ENCODE measurements at places on chromosomes 2 and 18. TPM values are rescaled to one million over a fixed set of nuclear protein-coding genes. Genes with fewer than 3 reads are reported as not detected.

GRCh38 chr2:9749546-9750223, 93.6 kb upstream of the TAF1B start:
- no peak for DNase-seq

DNA sequence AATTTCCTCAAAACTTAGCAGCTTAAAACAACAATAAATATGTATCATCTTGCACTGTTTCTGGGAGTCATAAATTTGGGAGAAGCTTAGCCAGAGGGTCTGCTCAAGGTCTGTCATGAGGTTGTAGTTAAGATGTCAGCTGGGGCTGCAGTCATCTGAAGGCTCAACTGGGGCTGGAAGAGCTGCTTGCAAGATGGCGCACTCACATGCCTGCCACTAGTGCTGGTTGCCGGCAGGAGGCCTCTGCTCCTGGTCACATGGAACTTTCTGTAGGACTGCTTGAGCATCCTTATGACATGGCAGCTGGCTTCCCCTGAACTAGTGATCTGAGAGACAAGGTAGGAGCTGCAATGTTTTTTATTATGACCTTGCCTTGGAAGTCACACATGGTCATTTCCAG, 215.5 kb upstream of the HAAO start:
- no peak for DNase-seq

DNA sequence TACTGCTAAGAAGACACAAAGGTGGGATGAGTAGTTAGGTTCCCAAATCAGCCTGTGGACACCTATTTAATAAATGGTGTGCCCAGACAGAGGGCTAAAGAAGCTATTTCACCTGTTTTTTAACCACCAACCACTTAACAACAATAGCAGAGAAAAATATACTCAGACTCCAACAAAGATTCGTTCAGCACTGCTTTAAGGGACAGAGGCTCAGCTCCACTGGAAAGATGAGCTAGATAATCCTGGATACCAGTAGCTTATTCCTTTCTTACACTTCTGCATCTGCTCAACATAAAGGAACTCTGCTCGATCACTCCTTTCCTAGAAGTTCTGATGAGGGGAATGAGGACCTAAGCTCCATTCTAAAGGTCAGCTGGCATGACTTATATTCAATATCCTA, 44.5 kb downstream of the PTCD3 start:
- DNase-seq = no peak

GRCh38 chr18:28723506-28723905, 546.6 kb upstream of the CDH2 start:
- no peak for DNase-seq

Gene MLPH
- total RNA-seq = 25.5 TPM

DNA sequence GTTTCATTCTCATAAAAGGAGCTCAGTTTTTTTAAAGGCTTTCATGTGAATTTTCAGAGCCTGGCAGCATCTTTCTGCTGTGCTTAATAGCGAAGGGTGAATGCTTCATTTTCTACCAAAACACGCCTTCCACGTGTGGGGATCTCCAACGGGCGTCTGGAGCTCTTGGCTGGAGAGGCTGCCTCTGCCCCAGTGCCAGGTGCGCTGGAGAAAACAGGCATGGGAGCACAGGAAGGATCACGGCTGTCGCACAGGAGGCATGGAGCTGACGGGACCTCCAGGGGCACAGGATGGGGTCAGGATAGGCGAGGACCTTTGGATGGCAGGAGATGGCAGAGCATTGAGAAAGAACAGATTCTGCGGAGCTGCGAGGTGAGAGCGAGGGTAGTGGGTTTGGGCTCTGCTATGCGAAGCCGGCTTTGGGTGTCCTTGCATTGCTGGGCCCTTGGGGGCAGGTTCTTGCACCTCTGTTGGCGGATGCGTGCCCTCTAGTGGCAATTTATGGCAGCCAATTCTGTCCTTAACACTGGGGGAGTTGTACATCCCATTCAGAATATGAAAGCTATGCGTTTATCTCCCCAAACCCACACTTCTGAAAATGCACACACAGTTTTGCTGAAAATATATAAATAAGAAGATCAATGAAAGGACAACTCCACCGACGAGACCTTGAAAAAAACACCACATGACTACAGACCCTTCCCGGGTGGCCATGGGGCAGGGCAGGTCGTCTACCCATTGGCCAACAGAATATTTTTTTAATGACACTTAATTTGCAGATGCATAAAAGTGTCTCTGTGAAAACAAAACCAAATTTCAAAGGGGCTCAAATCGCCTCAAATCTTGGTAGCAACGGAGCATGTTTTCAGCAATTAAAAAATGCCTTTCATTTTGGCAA, 90.4 kb upstream of the SLC35G4 start:
- DNase-seq = no peak

DNA sequence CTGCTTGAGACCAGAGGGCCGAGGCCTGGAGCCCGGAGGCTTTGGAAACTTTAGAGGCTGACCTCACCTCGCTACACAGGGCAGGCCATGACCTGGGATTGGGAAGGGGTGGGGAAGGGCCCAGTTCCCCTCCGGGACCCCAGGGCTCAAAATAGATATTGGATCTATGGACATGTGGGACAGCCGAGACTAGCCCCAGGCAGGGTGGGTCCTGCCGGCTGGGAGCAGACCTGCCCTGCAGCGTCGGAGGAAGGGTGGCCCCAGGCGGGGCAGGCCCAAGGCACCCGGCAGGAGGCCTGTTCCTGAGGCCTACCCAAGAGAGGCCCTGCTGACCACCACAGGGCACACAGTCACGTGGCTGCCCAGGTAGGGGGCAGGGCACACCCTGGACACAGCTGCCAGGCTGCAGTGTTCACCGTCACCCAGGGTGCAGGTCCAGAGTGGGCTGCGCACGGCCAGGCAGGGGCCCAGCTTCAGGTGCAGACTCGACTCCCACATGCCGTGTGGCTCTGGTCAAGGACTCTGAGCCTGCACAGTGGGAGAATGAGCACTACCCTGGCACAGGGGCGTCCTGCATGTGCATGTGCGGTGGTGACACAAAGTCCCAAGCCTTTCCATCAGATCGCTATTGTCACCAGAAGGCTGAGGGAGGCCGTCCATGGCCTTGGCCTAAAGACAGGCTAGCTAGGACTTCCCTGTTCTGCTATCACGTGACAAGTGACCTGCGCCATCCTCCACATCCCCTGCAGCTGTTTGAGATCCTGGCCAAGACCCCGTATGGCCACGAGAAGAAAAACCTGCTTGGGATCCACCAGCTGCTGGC, 13.2 kb downstream of the ANO7 start:
- DNase-seq = no peak

DNA sequence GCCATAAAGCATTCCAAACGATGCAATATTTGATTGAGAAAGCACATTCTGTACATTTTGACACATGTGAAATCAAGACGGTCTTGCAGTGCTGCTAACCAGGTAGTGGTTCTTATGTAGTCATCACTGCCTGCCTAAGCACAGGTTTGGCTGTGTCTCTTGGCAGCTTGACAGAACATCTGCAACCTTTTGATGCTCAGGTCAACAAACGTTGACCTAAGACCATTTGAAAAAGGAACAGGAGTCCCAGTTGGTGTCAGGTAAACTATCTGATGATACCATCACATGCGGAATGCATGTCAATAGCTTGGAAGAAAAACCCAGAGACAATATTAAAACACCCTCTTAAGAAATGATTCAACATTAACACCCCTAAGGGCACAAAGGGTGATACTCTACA, 80.7 kb downstream of the L3MBTL4 start:
- DNase-seq = no peak

Gene SIX2
- total RNA-seq = 3.6 TPM

DNA sequence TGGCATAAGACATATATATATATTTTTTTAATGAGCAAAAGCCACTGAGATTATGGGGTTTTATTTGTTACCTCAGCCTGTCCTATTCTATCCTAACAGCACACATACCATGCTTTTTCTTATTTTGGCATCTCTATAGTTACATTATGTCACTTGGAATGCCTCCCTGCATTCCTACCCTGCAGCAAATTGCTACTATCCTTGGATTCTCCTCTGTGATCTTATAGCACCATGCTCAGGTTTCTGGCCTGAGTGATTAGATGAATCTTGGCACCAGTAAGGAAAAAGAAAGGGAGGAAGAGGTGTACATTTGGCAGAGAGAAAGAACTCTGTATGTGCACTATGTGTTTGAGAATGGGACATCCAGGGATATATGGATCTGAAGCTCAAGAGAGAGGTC, 86.3 kb upstream of the PELI1 start:
- DNase-seq = no peak

GRCh38 chr2:162067596-162067995, 6.4 kb downstream of the DPP4 start:
- DNase-seq = no peak

Gene SCRN3
- 25.0 TPM for total RNA-seq

DNA sequence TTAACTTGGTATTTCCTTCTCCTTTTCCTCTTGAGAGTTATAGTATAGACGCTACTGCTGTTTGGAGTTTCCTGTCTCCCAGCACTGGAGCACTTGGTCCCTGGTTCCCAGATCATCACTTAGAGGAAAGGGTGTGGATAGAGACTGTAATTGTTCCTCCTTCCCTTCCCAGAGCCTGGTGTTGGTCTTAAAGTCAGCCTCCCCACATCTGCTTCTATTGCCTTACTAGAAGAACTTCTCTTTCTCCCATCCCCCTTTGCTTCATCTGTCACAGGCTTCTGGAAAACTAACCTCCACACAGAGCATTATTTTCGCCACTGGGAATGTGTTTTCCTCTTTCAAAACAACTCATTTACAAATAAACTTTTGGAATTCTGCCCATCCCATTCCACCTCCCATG, 131.0 kb downstream of the CCDC85A start:
- DNase-seq = no peak

DNA sequence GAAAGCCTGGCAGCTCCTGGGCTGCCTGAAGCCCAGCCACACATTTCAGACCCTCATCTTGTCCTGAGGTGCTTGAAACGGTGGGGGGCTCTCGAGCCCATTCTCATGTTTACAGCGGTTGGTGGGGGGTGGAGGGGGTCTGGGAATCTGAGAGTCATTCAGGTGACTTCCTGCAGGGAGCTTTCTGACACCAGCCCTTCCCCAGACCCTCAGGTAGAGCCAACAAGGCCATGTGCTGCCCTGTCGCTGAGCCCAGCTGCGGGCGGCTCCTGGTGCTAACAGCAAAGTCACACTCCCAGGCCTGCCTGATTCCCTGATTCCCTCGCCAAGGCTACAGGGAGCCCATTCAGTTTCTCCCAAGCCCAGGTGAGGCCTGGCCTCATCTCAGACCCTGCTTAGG, 324.9 kb upstream of the MEX3C start:
- DNase-seq = no peak

DNA sequence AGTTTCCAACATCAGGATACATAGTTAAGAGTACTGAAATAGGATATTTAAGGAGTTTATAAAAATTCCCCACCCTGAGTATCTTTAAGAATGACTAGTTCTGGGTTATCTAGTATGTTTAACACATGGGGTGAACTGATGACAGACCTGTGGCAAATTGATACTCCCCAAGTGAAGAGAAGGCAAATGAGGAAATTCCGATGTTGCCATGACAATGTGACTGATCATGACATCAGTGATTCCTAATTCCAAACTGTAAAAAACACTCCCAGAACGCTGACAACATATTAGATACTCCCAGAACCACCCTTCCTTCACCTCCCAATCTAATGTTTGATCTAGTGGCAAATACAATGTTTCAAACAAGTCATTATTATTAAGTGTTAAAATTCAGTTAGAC, 77.6 kb downstream of the RBMS1 start:
- DNase-seq = no peak

- no peak for DNase-seq
Measured at GRCh38 chr18:40168026-40168425, 1787.0 kb upstream of the PIK3C3 start.

Gene KCNG2
- 0.22 TPM for total RNA-seq

GRCh38 chr2:46964835-46965560, 49.4 kb upstream of the MCFD2 start:
- no peak for DNase-seq

Gene TYW5
- total RNA-seq = 6.9 TPM

Gene CNDP1
- 0.31 TPM for total RNA-seq

DNA sequence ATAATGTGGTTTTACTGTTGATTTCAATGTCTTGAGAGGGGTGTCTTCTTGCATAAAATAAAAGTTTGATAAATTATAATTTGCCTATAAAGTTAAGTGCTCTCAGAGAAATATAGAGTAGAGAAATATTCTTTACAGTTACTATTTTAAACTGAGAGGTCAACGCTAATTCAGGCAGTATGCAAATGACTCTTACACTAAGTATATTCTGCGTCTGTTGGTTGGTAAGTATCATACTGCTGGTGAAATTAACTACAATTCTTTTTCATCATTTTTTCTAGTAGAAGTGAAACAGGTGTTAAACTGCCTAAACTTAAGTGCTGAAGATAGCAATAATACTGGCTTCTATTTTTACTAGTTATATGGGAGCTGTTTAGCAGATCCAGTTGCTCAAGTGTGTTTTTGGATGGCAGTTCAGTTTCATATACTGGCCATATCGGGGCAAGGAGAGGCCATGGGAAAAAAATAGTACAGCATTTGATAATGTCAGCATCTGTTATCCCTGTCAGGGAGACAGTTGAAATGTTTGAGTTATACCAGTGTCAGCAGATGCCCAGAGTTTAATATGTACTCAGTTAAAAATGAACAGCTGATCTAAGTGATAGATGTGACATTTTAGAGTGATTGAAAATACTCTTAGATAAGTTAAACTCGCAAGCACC, 86.2 kb downstream of the MIB1 start:
- no peak for DNase-seq

DNA sequence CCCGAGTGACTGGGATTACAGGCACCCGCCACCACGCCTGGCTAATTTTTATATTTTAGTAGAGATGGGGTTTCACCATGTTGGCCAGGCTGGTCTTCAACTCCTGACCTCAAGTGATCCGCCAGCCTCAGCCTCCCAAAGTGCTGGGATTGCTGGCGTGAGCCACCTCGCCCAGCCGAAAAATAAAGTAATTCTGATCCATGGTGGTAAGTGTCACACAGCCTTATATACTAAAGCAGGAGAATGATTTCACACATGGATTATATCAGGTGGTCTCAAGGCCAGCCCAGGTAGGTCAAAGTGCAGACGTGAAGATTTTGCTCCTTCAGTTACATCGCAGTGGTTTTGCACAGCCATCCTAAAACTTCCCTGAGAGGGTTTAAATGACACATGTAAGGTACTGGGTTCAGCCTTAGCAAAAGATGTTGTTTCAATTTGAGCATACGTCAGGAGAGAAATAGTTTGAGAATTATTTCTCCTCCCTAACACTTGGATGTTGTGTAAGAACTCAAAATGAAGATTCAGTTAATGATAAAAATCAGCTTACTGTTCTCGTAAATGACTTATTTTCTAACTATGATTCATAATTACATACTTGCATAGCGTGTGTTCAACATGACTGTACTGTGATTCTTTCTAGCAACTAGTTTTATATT, 93.0 kb upstream of the SLC39A10 start:
- DNase-seq = no peak

GRCh38 chr2:49248506-49248905, 94.2 kb upstream of the FSHR start:
- no peak for DNase-seq

- no peak for DNase-seq
Measured at GRCh38 chr2:67559156-67559555, 162.0 kb downstream of the ETAA1 start.
